ENCODE measurements at places on chromosomes 2 and 18.

GRCh38 chr18:69628774-69629359 lies 228.2 kb downstream of the DOK6 start:
- no peak for DNase-seq

DNA sequence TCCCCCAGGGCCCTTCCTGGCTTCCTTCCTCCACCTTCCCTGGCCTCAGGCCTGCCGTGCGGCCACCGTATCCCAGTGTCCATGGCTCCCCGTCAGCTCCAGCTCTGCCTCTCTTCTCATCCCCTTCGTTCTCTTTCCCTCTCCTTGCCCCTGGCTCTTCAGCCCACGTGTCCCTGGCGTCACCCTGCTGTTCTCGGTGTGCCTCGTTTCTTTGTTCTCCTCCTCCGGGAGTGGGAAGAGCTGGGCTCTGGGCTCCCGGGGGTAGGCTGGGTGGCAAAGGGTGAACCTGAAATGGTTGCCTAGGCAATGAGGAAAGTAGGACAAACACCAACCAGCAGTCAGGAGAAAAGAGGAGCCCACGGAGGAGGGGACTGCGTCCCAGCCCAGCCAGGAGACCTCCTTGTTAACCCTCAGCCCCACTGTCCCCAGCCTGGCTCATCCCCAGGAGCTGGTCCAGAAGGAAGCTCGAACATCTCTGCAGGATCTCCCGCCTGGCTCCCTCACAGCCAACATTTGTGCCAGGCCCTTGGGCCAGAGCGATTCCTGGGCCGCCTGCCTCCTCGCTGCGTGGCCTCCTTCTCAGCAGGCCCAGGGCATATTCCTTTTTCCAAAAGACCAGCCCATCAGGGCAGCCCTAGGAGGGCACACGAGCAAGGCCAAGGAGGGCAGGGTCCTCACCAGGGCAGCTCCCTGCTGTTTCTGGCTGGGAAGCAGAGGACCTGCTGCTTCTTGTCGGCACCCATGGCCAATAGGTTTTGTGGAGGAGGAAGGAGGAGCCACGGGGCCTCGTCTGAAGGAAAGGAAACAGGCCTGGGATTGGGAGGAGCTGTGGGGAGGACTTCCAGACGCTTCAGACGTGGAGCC lies 30.9 kb upstream of the DNMT3A start:
- DNase-seq = no peak

GRCh38 chr2:149991576-149991975 lies 404.0 kb upstream of the MMADHC start:
- DNase-seq = no peak

DNA sequence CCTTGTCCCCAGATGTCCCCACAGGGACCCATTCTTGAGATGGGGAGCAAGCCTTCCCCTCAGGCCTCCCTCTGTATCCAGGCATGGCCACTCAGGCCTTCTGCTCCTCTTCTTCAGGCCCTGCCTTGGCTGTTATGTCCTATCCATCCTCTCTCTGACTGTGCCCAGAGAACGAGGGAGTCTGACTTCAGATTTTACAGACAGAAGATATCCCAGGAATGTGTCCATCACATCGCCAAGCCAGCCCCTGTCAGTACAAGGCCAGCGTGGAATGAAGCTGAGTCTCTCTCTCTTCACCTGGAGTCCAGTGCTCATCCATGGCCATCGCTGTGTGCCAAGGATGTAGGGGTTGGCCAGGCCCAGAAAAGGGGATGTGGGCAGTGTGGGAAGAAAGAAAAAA lies 57.6 kb downstream of the SDC1 start:
- DNase-seq = no peak

DNA sequence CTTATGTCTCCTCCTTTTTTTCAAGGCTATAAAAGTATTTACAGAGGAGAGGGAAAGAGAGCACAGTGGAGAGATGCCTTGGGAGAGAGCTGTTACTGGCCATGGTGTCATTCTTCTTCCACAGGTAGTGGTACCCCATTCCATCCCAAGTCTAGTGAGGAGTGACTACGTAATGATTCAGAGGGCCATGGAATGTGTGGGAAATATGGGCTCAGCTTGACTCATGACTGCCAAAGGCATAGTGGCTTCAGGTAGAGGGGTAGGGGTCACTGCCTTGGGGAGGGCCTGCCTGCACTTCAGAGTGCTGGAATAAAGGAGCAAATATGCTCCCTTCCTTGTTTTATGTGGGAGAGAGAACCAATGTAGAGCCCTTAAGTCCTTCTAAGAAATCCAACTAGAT lies 620.6 kb downstream of the IRS1 start:
- DNase-seq = no peak

DNA sequence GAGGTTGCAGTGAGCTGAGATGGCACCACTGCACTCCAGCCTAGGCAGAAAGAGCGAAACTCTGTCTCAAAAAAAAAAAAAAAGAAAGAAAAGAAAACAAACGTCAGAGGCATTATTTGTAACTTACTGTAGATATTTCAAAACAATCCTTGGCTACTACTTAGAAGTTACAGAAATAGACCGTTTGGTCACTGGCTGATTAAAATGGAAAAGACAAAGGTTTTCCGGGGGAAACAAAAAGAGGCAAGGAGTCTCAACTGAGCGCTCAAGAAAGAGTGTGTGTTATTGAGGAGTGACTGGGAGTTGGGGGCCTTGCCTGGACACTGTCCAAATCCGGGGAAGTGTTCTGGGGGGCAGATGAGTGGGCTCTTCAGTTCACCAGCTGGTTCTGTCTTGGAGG lies 47.6 kb downstream of the TEX44 start:
- no peak for DNase-seq

DNA sequence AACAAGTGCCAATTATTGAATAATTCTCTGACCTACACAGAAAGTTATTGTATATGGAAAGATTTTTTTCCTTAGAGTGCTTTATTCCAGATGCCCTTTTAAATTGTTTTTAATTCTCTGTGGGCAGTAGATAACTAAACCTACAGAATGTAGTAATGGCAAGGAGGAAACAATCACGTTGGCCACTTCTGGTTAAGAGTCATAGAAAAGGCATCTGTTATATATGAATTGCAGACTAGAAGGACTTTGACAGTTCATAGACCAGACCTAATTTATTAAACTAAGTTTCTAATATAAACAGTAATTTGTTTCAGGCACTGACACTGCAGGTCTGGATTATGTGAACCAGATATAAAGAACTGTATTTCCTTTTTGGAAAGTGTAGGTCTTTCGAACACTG lies 607.5 kb downstream of the PLCL1 start:
- no peak for DNase-seq

DNA sequence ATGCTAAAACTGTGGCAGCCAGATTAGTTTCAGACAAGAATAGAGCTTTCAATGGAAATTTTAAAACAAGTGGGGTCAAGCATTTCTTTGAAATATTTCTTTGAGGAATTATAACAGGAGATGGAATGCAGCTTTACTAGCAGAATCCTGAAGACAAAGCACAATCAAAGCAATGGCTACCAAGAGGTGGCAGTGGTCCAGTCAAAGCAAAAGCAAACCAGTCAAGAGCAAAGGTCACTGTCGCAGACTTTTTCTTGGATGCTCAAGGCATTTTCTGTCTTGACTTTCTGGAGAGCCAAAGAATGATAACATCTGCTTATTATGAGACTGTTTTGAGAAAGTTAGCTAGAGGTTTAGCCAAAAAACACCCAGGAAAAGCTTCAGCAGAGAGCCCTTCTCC lies 351.2 kb upstream of the DLGAP1 start:
- no peak for DNase-seq

- DNase-seq = no peak
Measured at GRCh38 chr2:143345887-143346787, 216.9 kb downstream of the ARHGAP15 start.

GRCh38 chr18:44898498-44898897 lies 217.8 kb downstream of the SETBP1 start:
- DNase-seq = no peak

DNA sequence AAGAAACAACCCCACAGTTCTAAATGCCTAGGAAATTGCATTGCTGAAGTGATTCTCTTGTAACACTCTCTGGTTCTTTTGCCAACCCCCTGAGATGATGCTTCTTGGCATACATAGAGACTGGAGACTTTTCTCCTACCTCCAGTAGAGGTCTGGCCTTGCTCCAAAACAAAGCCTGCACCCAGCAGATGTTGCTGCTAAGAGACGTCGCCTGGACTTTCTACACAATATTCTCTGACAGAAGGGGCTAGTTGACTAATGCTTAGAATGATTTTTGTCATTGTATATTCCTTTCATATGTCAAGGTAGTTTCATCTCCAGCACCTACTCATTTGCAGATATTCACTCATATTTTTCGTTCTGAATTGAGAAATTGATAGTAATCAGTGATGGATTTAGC lies 24.6 kb downstream of the SOWAHC start:
- no peak for DNase-seq

DNA sequence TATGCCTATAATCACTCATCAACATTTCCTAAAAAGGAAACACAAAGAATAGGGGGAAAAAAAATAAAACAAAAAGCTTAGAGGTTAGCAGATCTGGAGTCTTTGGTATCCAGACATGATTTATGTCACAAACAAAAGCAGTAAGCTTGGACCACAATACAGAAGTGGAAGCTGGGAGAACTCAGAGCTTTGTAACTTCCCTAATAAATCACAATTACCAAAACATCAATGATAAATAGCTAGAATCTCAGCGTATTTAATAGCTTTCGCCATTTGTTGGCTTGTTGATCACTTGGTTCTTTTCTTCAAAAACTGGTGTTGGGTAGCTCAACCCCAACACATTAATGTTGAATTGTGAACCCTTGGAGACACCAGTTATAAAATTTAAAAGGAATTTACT lies 392.5 kb downstream of the IRS1 start:
- no peak for DNase-seq

GRCh38 chr2:32947076-32947483 lies 327 bp downstream of the LTBP1 start:
- DNase-seq = no peak

DNA sequence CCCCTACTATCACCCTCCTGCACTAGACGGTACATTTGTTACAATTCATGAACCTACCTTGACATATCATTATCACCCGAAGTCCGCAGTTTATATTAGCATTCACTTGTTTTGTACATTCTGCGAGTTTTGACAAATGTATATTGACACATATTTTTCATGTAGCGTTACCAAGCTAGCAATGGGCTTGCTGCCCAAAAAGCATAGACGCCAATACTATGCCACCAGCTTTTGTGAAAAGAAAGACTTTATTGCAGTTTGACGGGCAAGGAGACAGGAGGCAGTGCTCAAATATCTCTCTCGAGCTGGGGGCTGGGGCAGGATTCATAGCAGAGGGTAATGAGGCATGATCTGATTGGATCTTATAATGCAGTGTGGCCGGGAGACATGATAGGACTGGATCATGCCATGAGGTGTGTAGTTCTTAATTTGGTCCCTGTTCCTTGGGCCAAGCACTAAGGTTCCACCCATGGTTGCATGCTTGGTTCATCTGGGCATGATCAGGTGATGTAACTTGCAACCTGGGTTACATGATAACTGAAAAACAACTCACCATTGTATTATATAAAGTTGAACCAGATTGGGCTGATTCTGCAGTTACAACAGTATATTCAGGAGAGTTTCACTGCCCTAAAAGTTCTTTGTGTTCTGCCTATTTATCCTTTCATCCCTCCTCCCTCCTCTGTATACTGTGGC lies 162.3 kb downstream of the RTN4 start:
- no peak for DNase-seq

- DNase-seq = no peak
Measured at GRCh38 chr18:57843386-57843785, 40.3 kb upstream of the ATP8B1 start.

DNA sequence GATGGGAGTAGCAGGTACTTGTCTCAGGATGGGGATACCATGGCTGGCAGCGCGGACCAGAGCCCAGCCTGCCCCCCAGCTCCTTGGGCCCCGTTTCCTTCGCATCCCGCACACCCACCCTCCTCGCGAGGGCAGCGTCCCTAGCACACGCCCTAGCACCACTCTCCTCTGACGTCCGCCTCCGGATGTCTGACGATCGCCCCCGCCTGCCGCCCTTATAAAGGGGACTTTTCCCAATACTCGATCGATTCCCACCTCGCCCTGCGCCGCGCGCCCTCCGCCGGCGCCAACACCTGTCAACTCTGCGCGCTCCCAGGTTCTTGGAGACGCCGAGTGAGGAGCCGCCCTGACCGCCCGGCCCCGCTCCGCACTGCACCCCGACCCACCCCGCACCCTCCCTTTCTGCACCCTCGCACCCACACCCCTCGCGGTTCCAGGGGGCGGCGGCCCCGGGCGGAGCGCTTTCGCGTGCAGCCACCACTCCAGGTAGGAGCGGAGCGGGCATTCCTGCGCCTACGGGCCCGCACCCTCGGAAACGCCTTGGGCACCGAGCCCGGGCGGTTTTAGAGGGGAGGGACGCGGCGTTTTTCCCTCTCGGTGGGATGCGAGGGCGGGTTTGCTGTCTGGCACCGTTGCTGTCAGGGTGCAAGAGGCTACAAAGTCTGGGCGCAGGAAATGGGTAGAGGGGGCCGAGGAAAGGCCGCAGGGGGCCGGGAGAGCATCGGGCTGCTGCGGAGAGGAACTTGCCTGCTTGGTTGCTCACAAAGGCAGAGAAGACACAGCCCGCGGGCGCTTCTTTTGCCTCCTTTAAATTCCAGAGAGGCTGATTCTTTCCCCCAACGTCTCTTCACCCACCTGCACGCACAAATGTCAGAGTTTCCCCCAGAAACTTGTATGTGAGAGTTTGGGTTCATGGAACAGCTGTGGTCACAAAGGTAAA lies at the start of gene SLC5A7:
Gene SLC5A7, plus strand, starts transcription at position 247 of the 940 bp plus-strand sequence. CDS start 1,632 bp downstream, outside the sequence.
- DNase-seq = no peak

- DNase-seq = no peak
Measured at GRCh38 chr2:234163510-234164045, 113.1 kb downstream of the SPP2 start.

GRCh38 chr2:131043199-131044074 lies 49.8 kb downstream of the FAM168B start:
- DNase-seq = no peak

- DNase-seq = no peak
Measured at GRCh38 chr2:4219571-4219970, 516.2 kb downstream of the DCDC2C start.
